Mesothelial cell of epicardium (in vitro differentiated cells): ENCODE measurements at places on chromosomes 3 and 15.

DNA sequence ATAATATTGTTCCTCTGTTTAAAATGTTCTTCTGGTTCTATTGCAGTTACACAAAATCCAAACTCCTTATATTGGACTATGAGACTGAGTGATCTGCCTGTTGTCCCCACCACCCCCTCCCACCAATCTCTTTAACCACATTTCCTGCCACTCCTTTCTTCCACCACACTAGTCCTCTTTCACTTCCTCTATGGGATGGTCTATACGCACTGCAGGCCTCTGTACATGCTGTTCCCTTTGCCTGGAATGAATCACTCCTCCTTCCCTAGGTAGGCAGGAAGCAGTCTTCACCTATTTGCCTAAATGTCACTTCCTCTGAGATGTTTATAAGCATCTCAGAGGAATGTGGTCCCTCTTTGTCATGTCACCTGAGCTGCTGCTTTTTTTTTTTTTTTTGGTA is 4.0 kb downstream of the MAP2K1 start:
- no peak for DNase-seq

GRCh38 chr3:147672035-147672434 is 262.9 kb downstream of the ZIC1 start:
- no peak for DNase-seq

GRCh38 chr3:141246958-141247301 is 15.3 kb downstream of the PXYLP1 start:
- DNase-seq: no peak

- no peak for DNase-seq
Measured at GRCh38 chr3:49641921-49642707, 32.0 kb upstream of the APEH start.

DNA sequence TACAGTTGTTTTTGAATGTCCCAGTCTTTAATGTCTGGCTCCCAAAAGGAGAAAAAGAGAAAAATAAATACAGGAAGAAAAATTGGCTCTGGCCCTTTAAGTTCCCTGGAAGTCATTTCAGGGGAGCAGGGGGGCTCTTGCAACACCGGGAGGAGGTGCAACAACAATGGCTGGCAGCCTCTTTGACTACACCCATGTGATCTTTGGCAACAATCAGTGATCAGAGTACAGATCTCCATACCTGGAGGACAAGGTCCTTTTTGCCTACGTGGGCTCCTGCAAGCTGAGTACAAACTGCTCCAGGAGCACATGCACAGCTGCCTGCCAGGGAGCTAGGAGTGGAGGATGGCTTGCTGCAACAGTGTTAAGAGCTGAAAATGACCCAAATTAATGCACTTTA is 63.9 kb downstream of the GLCE start:
- no peak for DNase-seq

GRCh38 chr3:133949438-133949837 is 53.8 kb upstream of the RAB6B start:
- DNase-seq: no peak

DNA sequence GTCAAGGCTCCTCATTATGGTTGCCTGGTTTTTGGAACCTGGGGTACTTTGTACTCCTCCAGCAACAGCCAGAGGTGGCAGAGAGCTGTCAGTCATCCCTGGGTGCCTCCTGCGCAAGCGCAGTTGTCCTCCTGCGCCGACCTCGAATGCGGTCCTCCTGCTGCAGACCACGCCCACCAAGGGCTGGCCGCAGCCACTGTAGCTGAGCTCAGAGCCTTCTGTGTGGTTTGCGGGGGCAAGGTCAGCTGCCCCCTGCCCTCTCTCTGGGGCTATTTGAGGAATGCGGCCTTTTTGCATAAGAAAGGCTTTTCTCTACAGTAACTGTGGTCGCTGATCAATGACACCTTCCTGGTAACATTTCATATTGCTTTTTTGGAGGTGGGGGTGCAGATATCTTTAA is 131.3 kb upstream of the SNRPN start:
- DNase-seq: peak; percentile 63
